ENCODE measurements at places on chromosomes 13 and 19.

GRCh38 chr13:70043685-70044084, 63.9 kb upstream of the ATXN8OS start:
- no peak for DNase-seq

- DNase-seq = peak; percentile 63
Observed at GRCh38 chr19:511101-511851, 4.0 kb downstream of the TPGS1 start.

DNA sequence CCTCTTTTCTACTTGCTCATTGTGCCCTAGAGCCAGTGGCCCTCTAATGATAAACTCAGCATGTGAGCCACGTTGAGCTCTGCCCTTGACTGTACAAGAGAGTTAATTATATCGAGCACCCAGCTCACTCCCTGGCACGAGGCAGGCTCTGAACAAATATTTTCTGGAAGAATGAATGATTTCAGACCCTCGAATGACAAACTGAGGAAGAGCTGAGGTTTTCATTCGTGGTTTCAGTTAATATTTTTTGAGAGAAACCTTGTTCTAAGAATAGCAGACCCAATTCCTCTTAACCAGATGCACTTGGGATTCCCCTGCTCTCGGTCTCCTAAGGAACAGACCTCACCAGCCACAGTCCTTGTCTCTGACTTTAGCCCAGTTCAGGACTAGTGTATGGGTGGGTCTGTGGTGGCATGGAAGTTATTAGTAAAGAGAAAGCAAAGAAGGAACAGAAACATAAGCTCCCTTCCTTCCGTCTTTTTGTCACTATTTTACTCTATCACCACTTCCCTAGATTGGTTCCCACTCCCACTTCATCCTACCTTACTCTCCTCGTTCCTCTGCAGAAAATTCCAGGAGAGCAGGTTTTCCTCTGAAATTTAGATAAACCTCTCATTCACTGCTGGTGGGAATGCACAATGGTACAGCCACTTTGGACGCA, 22.1 kb upstream of the WDFY2 start:
- DNase-seq = no peak

- DNase-seq = no peak
Observed at GRCh38 chr19:17109962-17110598, 34.5 kb downstream of the MYO9B start.

GRCh38 chr13:108326309-108326708, 56.8 kb downstream of the TNFSF13B start:
- no peak for DNase-seq

DNA sequence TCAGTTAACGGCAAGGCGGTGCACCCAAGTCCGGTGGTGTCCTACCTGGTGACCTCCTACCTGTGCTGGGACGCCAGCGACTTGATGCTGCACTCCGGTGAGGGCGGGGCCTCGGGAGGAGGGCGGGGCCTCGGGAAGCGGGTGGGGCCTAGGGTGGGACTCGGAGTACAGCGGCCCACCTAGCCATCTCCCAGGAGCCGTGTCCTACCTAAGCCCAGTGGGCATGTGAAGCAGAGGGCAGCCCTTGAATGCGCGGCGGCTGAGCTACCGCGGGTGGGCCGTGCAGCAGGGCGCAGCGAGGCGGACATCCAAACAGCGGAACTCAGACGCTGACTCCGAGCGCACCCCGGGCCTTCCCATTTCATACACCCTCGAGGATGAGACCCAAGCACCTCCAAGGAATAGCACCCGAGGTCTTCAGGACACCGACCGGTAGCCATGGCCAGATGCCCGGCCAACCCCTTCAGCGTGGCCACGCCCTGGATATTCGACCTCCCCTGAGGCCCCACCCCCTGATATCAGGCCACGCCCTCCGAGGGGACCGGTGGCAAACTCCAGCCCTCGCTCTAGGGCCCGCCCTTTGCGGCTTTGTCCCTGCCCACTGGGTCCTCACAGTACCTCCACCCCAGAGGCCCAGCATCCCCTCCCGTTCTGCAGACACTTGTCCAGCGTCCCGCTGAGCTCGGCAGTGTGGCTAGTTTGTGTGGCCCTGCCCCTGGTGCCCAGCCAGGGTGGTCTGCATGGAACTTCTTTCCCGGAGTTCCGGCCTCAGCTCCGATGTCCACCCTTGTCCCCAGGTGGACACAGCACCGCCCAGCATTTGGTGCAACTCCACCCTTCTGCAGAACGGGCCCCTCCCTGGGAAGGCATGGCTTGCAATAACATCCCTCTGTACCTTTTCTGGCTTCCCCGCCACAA, 5.4 kb downstream of the KLK1 start:
- no peak for DNase-seq

DNA sequence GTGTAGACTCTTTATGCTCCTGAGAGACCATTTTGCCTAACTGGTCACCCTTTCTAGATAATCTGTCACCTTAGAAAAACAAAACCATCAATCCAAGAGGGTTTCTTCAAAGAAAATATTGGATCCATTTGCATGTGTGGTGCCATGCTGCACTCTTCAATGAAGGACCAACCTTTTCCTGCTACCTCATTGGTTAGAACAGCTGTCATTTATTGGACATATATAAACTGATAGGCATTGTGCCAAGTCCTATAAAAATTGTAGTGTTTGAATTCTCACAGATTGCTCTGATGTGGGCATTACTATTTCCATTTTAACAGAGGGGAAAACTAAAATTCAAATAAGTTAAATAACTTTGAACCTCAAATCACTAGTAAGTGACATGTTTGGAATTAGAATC, 333.2 kb downstream of the MYO16 start:
- no peak for DNase-seq

DNA sequence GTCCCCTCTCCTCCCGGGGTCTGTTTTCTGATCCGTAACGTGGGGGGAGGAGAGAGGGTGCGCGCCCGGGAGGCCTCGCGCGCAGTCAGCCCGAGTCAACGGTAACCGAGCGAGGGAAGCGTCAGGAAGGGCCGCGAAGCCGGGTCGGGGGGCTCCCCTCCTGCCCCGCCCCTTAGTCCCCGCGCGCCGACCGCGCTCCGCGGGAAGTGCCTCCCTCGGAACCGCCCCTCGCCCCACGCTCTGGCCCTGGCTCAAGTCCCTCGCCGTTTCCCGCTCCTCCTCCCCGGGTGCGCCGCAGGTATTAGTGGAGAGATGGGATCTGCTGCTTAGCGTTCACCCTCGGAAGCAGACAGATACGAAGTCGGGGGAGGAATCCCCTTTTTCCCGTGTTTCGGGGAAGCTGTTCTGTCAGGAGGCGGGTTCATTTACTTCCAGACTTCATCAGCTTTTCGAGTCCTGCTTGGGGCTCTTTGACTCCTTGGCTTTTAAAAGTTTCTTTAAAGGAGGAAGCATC, 770 bp downstream of the HNRNPM start:
- peak; percentile 21 for DNase-seq

GRCh38 chr13:103931885-103932284, 865.7 kb upstream of the SLC10A2 start:
- DNase-seq = no peak

- no peak for DNase-seq
Observed at GRCh38 chr19:4654437-4655361, 15.4 kb downstream of the TNFAIP8L1 start.

DNA sequence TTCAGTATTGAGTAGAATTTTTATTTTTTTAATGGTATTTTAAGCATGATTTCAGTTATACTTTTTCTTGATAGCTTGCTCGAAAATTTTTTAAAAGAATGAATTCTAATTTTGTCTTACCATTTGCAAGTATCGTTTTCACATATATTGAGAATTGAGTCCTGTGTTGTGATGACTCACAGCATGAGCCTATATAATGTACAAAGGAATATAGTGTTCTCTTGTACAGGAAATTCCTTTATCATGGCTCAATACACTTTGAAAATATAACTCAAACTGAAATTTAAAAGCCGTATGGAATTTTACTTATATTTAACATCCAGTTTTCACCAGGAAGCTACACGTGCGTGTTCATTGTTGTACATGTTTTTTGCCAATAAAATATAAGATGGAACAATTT, 161.1 kb upstream of the TMTC4 start:
- no peak for DNase-seq

- no peak for DNase-seq
Observed at GRCh38 chr19:11361771-11362731, 6.8 kb downstream of the PLPPR2 start.

GRCh38 chr13:48251611-48252081, 18.6 kb downstream of the ITM2B start:
- no peak for DNase-seq

DNA sequence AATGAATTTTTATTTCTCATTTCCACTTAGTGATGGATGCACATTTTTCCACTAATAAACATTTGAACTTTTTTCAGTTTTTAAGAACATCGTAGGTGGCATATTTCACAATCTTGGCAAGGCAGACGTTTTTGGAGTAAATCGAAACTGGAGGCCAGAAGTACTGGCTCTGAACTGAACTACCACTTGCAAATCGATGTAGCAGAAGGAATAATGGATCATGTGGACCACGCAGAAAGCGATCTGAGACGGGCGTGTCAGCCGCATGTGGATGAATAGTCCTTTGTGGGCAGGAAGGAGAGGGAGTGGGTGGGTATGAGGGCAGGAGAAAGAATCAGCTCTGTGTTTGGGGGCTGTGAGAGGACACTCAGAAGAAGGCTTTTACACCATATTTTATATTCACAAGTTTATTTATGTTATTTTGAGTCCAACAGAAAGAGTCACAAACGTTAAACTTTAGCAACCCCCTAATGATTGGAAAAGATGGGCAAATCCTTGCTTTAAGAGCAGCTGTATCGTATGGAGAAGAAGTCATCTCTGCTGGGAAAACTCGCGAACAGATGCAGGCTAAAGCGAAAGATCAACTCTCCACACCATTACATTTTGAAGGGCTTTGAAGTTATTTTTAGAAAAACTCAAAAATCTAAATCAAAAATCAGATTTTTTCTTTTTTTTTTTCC, 90.5 kb downstream of the COL4A2 start:
- no peak for DNase-seq

GRCh38 chr19:5971714-5972354, 6.1 kb downstream of the RANBP3 start:
- DNase-seq = no peak

GRCh38 chr13:93173654-93174053, 53.0 kb upstream of the GPC6 start:
- no peak for DNase-seq

- DNase-seq = no peak
Observed at GRCh38 chr19:33825556-33825955, 28.9 kb downstream of the KCTD15 start.

DNA sequence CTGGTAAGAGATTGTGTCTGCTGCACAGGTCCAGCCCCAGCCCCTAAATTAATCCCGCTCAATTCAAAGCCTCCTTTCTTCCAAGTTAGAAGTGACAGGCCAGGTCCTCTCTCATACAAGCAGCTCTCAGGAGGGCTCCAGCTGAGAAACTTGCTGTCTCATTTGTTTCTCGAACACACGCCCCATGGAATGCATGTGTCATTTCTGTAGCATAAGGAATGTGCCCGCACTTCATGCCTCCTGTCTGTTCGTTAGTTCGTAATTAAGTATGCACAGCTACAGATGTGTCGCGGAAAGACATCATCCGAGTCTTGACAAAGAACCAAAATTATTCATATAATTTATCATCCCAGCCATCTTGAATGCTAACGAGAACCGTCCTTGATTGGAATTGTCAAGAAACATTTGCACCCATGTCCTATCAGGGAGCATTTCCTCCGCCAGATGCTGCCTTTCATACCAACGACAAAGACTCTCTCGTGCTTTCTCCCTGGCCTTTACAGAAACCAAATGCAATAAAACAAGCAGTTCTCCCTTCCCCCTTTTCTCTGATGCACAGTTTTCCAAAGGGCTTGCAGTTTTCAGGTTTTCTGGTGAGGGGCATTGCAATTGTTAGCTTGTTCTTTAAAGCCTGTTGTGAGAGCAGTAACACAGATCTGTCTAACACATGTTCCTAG, 133.5 kb downstream of the UQCRFS1 start:
- DNase-seq = no peak

DNA sequence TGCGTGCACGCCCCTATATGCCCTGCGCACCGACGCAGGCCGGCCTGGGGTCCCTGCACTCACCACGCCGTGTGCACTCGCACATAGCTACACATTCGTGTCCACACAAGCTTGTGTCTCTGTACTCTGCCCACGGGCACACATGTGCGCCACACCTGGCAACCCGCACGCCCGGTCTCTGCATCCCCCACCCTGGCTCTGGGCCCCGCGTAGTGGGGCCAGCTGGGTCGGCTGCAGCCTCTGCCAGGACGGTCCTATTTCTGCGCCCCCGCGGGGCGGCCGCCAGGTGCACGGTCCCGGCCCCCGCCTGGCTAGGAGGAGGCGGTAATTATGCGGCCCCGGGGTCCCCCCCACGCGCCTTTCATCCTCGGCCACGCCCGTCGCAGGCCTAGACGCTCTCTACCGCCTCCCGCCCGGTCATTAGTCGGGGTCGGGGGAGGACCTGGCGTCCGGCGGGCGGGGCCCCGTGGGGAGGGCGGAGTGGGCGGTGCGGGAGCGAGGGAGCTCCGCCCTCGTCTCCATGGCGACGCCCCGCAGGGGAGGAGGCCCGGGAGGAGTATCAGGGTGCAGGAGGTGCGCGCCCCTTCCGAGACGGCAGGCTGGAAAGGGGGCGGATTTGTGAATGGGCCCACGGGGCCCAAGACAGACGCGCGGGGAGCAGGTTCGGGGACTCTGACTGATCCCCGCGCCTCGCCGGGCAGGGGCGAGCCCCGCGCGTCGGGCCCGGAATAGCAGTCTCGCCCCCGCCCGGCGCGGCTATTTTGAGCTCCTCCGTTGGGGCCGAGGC, 2.8 kb upstream of the CIRBP start:
- DNase-seq = no peak

GRCh38 chr13:25231517-25231916, 55.8 kb downstream of the MTMR6 start:
- no peak for DNase-seq

- DNase-seq = no peak
Observed at GRCh38 chr19:18972851-18973250, 31.8 kb upstream of the HOMER3 start.

DNA sequence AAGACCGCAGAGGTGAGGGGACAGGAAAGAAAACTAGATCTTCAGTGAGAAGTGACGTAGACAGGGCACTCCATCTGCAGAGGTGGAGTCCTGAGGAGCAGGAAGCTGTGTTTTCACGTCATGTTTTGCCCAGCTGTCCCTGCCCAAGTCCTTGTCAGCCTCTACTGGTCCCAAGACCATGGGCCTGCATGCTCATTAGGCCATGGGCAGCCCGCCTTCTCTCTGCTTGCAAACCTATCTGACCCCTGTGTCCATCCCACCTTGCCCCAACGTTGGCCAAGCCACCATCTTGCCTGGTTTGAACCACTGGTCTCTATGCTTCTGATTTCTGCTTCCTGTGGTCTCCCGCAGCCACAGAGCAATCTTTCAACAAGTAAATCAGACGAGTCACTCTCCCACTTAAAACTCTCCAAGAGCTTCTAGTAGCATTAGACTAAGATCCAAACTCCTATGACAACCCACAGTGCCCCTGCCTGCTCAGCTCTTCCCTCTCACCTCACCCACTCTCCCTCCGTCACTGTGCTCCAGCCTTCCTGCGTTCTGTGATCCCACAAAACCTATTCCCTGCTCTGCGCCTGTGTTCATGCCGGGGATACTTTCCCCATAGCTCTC, 18.6 kb upstream of the CCNE1 start:
- no peak for DNase-seq

DNA sequence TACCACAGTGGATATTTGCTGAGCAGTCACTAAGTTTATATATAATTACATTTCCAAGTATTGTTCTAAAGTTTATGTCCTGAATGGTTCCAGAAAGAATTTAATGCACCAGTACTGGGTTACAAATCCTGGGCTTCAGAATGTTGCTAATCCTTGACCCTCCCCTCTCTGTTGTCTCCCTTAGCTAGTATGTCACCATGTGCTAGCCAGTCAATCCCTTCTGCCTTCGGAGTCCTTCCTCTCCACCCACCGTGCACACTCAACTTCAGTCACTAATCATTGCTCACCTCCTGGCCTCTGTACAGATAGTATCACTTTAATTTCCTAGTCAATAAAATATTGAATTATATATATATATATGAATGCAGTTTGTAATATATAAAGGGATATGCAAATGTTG, 7.5 kb downstream of the FAM124A start:
- DNase-seq = no peak

Data from stimulated activated CD4-positive, alpha-beta T cell treated with anti-CD3 and anti-CD28 coated beads, Interleukin-1b, Interleukin-23, amount 100 ng/mL, for 1 hour (primary cell).